ENCODE measurements at places on chromosomes 2 and 18.

DNA sequence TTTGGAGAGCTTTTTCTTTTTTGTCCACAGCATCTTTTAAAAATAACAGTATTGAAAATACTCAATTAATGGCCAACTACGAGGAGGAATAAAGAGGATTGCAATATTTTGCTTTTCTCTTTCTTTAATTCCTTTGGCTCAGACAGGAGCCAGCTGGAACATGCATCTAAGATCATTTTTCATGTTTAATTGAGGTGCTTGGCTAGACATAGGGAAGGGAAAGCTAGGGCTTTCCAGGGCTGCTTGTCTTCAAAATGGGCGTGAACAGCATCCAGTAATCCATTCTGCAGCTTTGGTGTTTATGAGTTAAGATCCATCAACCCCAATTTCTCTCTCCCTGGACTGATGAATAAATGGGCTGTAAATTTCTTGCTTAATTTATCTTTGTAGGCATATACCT, 323.0 kb downstream of the PTPRM start:
- DNase-seq = no peak

- DNase-seq = no peak
Measured at GRCh38 chr2:197839327-197839726, 34.9 kb downstream of the PLCL1 start.

DNA sequence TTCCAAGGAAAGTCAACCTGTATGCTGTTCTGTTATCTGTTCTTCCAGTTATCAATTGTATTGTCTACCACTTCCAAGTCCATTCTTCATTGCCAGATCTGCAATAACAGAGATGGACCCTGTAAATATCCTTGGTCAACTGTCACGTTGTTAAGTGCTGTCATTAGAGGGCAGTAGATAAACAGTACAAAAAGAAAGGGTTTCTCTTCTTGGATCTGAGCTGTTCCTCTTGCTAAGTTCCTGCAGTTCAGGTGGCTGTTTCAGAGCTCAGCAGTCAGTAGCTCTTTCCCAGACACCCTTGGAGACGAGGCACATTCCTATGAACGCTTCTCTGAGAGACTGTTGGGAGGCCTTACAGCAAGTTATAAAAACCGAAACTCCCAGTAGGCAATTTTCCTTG, 957.1 kb upstream of the CHAC2 start:
- DNase-seq = peak; percentile 55

- DNase-seq = peak; percentile 65
Measured at GRCh38 chr2:16745466-16745865, 79.8 kb upstream of the CYRIA start.

DNA sequence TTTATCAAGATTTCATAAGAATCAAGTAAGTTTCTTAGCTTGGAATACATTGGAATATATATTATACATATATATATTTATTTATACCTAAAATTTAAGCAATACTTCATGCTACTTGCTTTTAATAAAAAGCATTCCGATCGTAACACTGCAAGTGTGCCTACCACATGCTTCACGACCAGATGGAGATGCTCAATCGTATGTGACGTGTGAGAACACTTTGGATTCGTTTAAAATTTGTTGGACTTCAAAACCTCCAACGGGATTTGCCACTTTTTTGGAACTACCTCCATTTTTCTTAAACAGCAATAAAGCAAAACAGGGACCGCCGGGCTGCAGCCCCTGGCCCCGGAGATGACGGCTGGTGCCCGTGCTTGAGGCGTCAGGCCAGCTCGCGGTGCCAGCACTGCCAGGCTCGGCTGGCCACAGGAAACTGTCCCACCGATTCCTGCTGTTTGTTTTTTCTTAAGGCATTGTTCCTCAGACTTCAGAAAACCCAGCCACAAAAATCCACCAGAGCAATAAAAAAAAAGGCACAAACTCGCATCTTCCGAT, 204.1 kb downstream of the TWIST2 start:
- DNase-seq = no peak

- DNase-seq = no peak
Measured at GRCh38 chr2:112204411-112204810, 50.4 kb downstream of the ZC3H8 start.

GRCh38 chr18:75290737-75291358, 80.3 kb downstream of the TSHZ1 start:
- no peak for DNase-seq

- peak; percentile 29 for DNase-seq
Measured at GRCh38 chr2:110804915-110805314, 72.5 kb downstream of the ACOXL start.

GRCh38 chr2:137117385-137117784, 352.0 kb downstream of the THSD7B start:
- peak; percentile 5 for DNase-seq

DNA sequence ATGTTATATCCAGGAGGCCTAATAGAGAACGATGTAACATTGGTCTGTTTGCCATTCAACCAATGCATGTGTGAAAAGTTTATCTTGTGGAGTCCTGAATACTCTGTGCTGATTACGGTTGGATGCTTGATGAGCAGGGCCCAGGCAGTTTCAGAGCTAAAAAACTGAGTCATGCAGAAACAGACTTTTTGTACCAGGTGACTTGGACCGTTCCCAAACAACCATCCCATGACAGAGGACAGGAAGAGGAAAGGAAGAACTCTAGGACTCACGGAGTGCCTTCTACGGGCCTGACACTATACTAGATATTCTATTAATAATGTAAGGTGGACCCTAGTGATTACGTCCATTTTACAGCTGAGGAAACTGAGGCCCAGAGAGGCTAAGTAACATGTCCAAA, 142.1 kb downstream of the ARHGAP28 start:
- no peak for DNase-seq

GRCh38 chr2:113905886-113906285, 16.0 kb downstream of the ACTR3 start:
- no peak for DNase-seq

GRCh38 chr18:13455960-13456481, 237.5 kb downstream of the LDLRAD4 start:
- no peak for DNase-seq

GRCh38 chr18:57050310-57050949, 96.5 kb upstream of the BOD1L2 start:
- DNase-seq = no peak

GRCh38 chr18:26453386-26453901, 94.9 kb downstream of the KCTD1 start:
- DNase-seq = no peak

GRCh38 chr2:192128655-192129054, 66.1 kb downstream of the TMEFF2 start:
- DNase-seq = no peak

- DNase-seq = no peak
Measured at GRCh38 chr2:173101687-173102086, 26.0 kb downstream of the MAP3K20 start.

DNA sequence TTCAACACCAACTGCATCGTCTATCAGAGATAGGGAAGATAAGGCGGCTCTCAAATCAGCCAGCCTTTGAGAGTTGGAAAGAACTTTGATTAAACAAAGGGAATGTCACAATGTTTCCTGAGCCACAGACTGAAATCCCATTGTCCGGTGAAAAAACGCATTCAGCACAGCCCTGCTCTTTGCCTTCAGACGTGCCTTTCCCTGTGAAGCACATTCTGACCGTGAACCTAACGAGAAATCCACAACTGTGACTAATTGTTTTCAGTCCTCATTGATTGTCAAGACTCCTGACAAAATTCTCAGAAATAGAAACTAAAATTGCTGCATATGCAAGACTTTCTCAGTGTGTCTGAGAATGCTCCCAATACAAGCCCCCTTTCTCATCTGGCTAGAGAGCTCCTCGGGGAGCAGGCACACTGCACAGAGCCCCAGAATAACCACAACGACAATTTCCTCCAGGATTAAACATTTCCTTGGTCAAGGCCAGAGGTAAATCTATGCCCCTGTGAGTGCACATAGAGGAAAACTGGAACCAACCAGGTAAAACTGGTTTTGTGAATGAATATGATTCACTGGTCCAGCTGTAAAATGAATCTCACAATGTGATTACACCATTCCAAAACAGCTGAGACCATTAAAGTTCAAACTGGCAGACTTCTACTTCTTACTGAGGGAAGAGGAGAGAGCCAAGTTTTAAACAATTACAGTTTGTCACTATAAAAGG, 561.9 kb upstream of the ID2 start:
- peak; percentile 36 for DNase-seq

GRCh38 chr2:154762638-154763037, 64.1 kb downstream of the KCNJ3 start:
- no peak for DNase-seq

DNA sequence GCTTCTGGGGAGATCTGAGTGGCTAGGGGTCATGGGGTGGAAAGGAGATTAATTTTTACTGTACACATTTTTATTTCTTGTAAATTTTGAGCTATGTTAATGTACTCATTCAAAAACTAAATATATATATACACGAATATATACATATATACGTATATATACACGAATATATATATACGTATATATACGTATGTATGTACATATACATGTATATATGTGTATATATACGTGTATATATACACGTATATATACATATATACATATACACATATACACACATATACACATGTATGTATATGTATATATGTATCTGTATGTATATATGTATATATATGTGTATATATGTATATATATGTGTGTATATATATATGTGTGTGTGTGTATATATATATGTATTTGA, 3.0 kb upstream of the FHL2 start:
- no peak for DNase-seq

- DNase-seq = no peak
Measured at GRCh38 chr2:38602136-38602731, 494 bp downstream of the HNRNPLL start.

- DNase-seq = peak; percentile 78
Measured at GRCh38 chr2:172995323-172996244, 80.1 kb upstream of the MAP3K20 start.

DNA sequence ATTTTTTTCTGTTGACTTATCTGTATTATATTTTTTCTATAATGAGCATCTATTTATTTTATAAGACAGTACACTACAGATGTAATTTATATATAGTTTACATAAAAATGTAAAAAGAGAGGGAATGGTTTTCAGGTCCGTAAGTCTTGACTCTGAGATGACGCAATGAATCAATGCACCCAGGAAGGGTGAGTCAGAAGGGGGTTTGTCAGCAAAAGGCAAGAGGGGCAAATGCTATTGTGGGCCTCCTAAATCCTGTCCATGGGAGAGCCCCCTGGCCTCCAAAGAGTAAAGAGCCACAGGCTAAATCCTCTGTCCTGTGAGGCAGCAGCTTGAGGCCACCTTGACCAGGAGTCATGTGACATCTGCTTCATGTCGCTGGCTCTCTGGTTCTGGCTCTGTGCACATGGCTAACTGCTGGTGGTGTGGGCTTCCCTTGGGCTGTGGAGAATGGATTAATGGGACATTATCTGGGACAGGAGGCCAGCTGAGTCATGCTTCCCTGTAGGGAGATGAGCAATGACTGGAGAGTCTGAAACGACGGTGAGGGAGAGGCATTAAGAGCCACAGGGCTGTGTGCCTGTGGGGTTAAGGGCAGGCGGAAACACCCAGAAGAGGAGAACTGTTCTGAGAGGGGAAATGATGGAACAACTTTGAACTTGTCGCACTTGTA, 22.8 kb upstream of the ASB18 start:
- peak; percentile 79 for DNase-seq

DNA sequence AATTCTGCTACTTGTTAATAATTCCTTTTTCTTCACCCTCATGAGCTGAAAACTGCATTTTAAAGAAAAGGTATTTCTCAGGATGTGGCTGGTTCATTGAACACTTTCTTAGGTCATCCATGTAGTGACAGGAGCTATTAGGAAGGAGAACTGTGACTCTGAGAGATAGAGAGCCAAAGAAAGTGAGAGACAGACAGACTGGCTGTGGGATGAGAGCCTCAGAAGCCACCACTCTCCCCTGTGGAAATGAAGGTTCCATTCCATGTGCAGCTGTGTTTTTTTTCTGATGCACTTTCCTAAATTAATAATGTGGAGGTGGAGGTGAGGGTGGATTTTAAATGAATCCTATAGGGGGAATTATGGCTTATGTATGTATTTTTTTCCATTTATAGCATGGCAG, 113.3 kb downstream of the FAM210A start:
- no peak for DNase-seq
